Stimulated activated CD8-positive, alpha-beta memory T cell treated with anti-CD3 and anti-CD28 coated beads, Interleukin-7, amount 100 ng/mL, for 1 hour (primary cell): ENCODE measurements at places on chromosomes 1 and 21.

GRCh38 chr1:163263818-163264655, 57.7 kb upstream of the NUF2 start:
- no peak for DNase-seq

DNA sequence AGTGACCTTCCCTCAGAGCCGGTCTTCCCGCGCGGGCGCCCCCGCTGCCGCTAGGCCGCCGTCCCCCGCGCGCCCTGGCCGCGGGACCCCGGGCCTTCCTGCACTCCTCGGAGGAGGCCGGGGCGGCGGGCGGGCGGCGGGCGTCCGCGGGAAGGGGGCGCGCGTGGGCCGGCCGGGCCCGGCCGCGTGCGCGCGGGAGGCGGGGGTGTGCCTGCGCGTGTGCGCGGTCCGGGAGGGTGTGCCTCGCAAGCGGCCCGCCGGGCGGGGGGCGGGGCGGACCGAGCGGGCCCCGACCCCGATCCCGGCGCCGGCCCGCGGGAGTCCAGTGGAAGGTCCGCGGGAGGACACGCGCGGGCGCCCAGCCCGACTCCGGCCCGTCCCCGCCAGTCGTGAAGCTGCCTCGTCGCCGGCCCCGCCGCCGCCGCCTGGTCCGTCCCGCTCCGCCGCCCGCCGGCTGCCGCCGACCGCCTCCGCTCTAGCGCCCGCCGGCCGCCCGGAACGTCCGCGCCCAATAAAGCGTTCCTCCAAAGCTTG, 438 bp downstream of the MRPS6 start:
- DNase-seq, result peak; percentile 27

GRCh38 chr21:45154511-45155508, 80.4 kb downstream of the ADARB1 start:
- no peak for DNase-seq

GRCh38 chr1:19067182-19067911, 110.9 kb upstream of the IFFO2 start:
- DNase-seq, result no peak

DNA sequence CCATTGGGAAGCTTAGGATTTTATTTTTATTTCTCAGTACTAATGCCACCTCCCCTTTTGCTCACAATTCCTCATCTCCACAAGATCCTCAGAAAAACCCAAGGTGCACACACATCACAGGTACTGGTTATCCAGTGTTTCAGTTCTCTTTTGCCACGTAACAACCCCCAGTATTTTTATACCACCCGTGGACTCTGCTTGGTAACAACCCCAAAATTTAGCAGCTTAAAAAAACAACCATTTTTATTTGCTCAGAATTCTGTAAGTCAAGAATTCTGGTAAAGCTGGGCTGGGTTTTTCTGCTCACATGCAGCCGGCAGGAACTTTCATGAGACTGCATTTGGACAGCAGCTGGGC, 180.0 kb downstream of the KAZN start:
- no peak for DNase-seq

DNA sequence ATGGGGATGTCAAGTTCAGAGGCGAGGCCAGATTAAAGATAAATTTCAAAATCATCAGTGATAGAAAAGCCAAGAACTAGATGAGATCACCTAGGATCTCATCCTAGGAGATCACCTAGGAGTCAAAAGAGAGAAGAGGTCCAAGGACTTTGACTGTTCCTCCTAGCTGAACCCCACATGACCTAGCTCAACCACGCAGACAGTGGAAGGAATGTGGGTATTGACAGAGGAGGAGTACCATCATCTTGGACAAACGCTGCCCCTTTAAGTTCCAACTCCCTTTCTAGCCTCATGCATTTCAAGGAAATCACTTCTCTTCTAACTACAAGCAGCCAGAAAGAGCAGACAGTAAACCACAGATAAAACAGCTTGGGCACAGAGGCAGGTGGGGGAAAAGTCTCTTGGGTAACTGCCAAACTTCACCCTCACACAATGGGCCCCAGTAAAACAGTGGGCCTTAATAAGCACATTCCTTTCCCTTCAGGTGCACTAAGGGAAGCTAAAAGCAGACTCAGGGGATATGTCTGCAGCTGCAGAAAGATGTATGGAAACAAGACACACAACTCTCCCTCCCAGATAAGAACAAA, 12.5 kb upstream of the FAM76A start:
- no peak for DNase-seq
